ENCODE measurements at places on chromosomes 6 and 20. TPM values are rescaled to one million over a fixed set of nuclear protein-coding genes. Genes with fewer than 3 reads are reported as not detected.

The MYBL2 gene
- 71.7 TPM for polyA plus RNA-seq

The TUBB2B gene
- polyA plus RNA-seq = 355 TPM

The ULBP2 gene
- 0.21 TPM for polyA plus RNA-seq

The ESR1 gene
- polyA plus RNA-seq = 0.24 TPM

The TGM6 gene
- not detected for polyA plus RNA-seq

The GHRH gene
- polyA plus RNA-seq = 0.40 TPM

The TDP2 gene
- polyA plus RNA-seq = 41.8 TPM

The ARFGEF3 gene
- 5.8 TPM for polyA plus RNA-seq

The PPIL1 gene
- polyA plus RNA-seq = 53.1 TPM

The LBP gene
- polyA plus RNA-seq = 0.19 TPM

The RSPH4A gene
- polyA plus RNA-seq = 1.0 TPM

The SLC17A2 gene
- not detected for polyA plus RNA-seq

The ADAM33 gene
- 2.4 TPM for polyA plus RNA-seq

The AVP gene
- 0.60 TPM for polyA plus RNA-seq

The EYS gene
- 0.35 TPM for polyA plus RNA-seq

The ARMC12 gene
- 0.94 TPM for polyA plus RNA-seq

The HDAC2 gene
- polyA plus RNA-seq = 324 TPM

The EEF1A2 gene
- 1.3 TPM for polyA plus RNA-seq

The KIAA1755 gene
- not detected for polyA plus RNA-seq

The OVOL2 gene
- 11.5 TPM for polyA plus RNA-seq

The POPDC3 gene
- polyA plus RNA-seq = 5.7 TPM

The PTCHD4 gene
- 0.19 TPM for polyA plus RNA-seq

The SLC35D3 gene
- polyA plus RNA-seq = 1.0 TPM

The TGM3 gene
- 0.08 TPM for polyA plus RNA-seq

The BTNL2 gene
- polyA plus RNA-seq = not detected

The C4A gene
- polyA plus RNA-seq = not detected

The FGD2 gene
- polyA plus RNA-seq = 0.13 TPM

The SLC22A1 gene
- 0.65 TPM for polyA plus RNA-seq

The PHF10 gene
- 16.5 TPM for polyA plus RNA-seq
